Suprapubic skin (tissue), 4 donors: ENCODE measurements at places on chromosomes 5 and 9. TPM values are rescaled to one million over a fixed set of nuclear protein-coding genes. Genes with fewer than 3 reads are reported as not detected.

DNA sequence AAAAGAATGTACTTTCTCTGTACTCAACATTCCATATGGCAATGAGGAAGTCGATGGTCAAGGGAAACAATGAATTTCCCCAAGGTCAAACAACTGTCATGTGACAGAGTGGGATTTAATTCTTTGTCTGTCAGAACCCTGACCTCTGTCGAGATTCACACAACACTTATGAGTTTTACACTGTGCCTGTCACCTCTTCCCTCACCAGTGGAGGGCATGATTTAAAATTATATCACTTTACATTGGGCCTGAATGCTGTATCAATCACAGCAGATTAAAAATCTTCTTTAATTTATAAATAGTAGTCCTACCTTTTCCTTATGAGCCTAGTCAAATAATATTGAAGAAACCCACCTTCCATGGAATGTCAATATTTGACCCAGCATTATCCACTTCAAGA, 276.7 kb downstream of the CDH10 start:
- DNase-seq, result no peak

DNA sequence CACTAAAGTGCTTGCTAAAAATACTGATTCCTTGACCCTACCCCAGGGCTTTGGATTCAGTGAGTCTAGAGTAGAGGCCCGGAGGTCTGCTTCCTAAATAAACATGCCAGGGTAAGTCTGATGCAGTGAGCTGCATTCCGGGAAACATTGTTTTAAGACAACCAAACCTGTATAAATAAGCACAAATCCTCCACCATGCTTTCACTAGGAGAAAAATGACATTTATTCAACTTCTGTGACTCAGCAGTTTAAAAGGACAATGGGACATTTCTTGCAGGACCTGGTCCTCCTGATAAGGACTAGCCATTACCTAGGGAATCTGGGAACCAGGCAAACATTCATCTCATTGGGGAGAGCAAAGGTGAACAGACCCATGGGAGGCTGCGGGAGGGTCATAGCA, 335.3 kb downstream of the MLLT3 start:
- no peak for DNase-seq

GRCh38 chr9:107481035-107481434, 8.5 kb downstream of the KLF4 start:
- DNase-seq, result no peak

DNA sequence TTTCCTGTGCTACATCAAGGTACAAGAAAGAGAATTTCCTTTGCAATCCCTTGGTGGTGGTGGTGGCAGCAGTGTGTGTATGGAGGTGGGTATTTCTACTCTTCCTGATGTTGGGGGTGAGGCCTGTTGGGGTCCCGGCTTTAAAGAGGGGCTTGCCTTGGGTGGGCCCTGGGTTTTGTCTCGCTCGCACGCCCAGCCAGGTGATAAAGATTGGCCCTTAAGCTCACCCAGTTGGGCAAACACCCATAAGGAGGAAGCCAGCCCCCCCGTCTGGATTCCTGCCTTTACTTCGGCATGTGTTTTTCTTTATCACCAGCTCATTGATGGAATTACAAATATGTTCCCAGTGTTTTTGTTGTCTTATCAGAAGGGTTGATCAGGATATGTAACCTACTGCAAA, 16.0 kb upstream of the SARDH start:
- DNase-seq, result no peak

- no peak for DNase-seq
Observed at GRCh38 chr9:1794547-1795270, 220.4 kb upstream of the SMARCA2 start.

DNA sequence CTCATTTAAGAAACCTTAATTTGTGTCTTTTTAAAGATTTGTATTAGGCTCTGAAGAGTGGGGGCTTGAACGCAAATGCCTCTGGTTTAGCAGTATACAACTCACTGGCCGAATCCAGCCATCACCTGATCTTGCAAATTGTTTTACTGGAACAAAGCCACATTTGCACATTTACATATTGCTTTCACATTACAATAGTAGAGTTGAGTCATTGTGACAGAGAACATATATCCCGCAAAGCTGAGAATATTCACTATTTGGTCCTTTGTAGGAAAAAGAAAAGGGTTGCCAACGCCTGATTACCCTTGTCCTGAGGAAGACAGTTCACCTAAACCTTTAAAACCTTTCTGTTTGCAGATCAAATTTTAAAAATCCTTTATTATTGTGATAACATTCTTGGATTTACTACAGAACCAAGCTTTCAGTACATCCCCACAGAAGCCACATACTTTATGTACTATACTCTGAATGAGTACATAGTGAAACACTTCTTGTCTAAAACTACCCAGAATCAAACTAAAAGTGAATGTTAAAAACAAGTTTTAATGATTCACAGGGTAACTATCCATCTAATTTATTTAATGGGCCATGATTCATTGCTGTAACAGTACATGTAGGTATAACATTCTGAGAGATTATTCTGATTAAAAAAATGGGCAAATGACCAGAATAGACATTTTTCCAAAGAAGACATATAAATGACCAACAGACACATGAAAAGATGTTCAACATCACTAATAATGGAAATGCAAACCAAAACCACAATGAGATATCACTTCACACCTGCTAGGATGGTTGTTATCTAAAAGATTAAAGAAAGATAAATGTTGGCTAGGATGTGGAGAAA, 161.0 kb downstream of the SLC25A46 start:
- DNase-seq, result no peak

DNA sequence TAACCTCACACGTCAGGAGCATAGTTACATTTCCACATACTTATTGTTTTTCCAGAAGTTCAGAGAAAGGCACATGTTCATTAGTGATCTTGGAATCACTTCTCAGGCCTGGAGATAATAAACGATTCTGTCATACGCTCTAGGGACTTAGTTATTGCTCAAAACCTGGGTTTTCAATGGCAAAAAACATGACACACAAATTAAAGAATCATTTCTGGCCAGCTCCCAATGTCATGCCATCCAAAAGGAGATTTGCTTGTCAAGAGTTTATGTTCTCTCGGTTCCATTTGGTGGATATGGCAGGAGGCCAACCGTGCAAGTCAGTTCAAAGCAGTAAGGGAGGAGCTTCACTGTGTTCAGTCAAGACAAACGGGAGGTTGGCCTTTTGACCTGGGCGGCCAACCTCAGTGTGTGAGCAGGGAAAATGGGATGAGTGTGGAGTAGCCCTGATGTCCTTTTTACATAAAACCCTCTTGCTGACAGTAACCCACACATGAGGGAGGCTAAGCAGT, 123.4 kb downstream of the NXNL2 start:
- no peak for DNase-seq

GRCh38 chr5:57509501-57510260, 27.1 kb upstream of the ACTBL2 start:
- no peak for DNase-seq

GRCh38 chr9:89542401-89543021, 44.6 kb upstream of the SEMA4D start:
- peak; percentile 60 for DNase-seq

FOXD4L3 gene
- not detected for total RNA-seq

FBLL1 gene
- 0.86 TPM for total RNA-seq

PCDHB8 gene
- total RNA-seq, result 0.93 TPM

WDR5 gene
- 21.7 TPM for total RNA-seq

TAS2R1 gene
- not detected for total RNA-seq
